NCI-H2107 (cell line): ENCODE measurements at places on chromosomes 2 and 18.

DNA sequence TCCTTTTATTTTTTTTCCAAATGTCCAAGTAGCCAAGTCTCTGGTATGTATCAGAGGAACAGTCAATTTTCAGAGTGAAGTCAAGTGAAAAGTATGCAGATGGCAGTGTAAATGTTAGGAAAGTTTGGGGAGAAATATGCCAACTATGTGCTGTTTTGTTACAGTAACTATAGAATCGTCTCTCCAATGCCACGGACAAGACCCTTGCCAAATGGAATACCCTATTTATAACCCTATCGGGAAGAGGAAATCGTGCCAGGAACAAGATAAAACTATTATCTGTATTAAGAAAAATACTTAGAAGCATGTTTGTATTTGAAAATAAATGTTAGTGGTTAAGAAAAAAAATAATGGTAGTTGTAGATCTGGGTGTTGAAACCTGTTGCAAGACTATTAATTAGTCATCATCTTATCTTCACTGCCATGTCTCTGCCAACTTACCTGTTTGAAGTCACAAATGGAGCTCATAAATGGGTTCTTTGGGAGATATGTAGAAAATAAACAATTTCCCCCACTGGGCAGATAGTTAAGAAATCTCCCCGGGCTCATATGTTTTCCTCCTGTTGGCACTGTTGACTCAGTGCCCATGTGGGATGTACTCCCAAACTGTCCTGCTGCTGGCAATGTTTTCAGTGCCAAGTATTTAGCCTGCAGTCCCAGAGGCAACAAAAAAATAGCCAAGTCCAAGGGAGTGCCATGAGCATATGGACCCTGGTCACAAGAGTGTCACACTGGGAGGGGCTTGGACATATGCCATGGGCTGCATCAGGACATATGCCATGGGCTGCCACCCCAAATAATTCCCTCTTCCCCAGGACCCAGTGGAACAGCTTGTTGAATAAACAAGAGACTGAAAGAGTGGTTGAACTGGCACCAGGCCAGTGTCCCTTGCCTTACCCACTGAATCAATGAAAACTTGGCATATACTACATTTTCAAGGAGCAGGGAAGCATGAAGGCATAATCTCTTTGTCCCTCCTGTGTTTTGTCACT is 366.9 kb downstream of the OSR1 start:
- no peak for DNase-seq

DNA sequence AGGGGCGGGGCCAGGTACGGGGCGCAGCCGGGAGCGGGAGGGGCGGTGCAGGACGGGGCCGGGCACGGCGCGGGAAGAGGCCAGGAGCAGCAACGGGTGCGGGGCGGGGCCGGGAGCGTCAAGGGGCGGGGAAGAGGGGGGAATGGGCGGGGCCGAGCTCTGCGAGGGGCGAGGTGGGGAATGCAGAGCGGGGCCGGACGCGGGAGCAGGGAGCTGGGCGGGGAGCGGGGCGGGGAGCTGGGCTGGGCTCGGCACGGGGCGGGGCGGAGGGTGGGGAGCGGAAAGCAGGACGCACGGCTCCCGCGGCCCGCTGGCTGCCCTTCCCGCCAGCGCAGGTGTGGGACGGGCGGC is at the start of gene IMPA2:
TSS of gene IMPA2 (plus strand) at position 316 of the 351 bp plus-strand sequence. CDS start 163 bp downstream, outside the sequence.
- peak; percentile 86 for DNase-seq

DNA sequence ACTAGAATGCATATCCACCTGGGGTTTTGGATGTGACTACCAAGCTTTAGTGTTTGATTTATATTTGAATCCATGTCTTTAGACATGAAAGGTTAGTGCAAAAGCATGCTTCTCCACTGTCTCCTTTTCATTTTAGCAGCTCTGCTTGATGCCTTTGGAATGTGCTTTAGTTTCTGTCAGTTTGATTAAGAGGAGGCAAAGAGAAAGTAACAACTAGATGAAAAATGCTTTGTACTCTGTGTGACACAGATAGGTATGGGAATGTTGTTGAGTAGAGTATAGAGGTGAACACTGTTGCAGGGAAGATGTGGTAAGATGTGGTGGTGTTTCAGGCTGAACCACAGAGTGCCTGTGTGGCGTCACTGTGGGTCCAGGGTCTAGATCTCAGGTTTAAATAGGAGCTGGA is 19.8 kb downstream of the PIK3C3 start:
- no peak for DNase-seq

- no peak for DNase-seq
These were observed 238.8 kb downstream of the IKZF2 start for GRCh38 chr2:212912445-212913103.

DNA sequence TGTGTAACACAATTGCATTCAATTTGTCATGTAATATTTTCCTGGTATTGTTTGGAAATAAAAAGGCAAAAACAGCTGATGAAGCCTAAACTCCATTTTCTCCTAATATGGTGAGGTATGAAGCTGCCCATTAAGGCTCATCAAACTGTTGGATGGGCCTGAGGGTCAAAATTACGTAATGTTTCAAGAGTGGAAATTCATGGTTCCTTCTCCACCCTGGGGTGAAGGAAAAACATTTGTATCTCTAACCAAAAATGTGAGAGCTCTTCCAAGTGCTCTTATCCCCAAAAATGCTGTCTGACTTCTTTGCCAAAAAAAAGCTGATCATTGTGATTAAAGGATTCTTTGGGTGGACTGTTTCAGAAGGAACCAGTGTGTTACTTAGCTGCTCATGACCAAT is 91.8 kb downstream of the ARHGAP28 start:
- DNase-seq = no peak
